ENCODE measurements at places on chromosomes 11 and 22. TPM values are rescaled to one million over a fixed set of nuclear protein-coding genes. Genes with fewer than 3 reads are reported as not detected.
A peak's percentile ranks its signal among the peaks of the same experiment; 100 is the strongest.

Gene C11orf16
- 0.99 TPM for total RNA-seq

Gene SERPING1
- 131 TPM for total RNA-seq

Gene OR8B2
- not detected for total RNA-seq

Gene PKP3
- 0.69 TPM for total RNA-seq

Gene BEST1
- total RNA-seq: 10.2 TPM

Gene TRIM3
- 28.2 TPM for total RNA-seq

Gene KREMEN1
- 5.7 TPM for total RNA-seq

Gene CHRM1
- 4.4 TPM for total RNA-seq

Gene GLYATL1
- total RNA-seq: 3.6 TPM

Gene CYP2D6
- 0.79 TPM for total RNA-seq

Gene EHF
- 7.5 TPM for total RNA-seq

Gene POU2AF1
- 0.40 TPM for total RNA-seq

Gene SUSD2
- total RNA-seq: 11.2 TPM

Gene OR4D10
- total RNA-seq: not detected

Gene FGF19
- not detected for total RNA-seq

Gene LGR4
- 65.7 TPM for total RNA-seq

Gene POU2AF2
- not detected for total RNA-seq

DNA sequence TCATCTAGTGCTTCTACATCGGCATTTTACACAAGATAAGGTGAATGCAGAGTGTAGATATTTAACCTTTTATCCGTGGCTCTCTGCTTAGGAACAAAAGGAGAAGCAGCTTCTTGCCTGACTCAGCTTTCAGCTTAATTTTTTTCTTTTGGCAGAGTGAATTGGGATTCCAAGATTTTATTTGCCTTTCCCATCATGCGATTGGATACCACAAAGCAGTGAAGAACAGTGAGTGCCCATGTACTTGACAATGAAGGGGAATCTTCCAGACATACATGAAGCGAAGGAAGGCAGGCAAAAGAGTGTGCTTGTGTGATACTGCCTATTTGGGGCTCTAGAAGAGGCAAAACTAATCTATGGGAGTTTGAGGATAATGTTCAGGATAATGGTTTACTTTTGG lies 17.0 kb upstream of the CHKA start:
- DNase-seq: peak; percentile 64

GRCh38 chr11:2881981-2882375 lies 3.6 kb downstream of the CDKN1C start:
- DNase-seq: no peak

DNA sequence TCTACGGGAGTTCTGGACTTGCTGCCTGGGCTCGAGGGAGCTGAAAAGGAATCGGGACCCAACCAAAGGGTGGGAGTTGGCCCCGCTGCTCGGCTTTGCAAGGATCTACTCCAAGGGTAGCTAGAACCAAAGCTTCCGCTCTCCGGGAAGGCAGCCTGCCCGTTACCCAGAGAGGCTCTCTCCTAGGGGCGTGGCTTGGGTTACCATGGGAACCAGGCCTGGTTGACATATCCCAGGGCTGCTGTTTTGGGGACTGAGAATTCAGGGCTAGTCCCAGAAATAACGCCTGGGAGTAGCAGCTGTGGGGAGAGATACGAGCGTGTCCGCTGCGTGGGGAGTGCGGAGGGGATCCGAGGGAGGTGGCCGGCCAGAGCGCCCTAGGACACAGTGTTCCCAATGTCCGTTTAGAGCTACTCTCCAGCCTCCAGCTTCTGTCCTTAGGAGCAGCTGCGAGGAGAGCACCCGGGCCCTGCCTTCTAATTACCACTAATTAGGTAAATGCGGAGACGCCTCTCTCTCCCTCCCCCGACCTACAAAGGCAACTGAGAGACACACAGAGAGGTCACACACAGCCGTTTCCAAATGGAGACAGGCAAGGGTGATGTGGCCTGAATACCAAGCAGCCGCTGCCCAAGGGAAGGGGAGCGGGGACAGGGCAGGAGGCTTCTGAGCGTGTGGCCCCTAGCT lies 141.6 kb upstream of the CADM1 start:
- DNase-seq: no peak

- DNase-seq: peak; percentile 78
Observed at GRCh38 chr11:506995-507726, at the start of gene RNH1. TSS of gene RNH1 (minus strand) at chr11:507242. CDS start at chr11:502162, 5,080 bp downstream.

- no peak for DNase-seq
Observed at GRCh38 chr11:43021466-43021865, 290.3 kb upstream of the API5 start.

DNA sequence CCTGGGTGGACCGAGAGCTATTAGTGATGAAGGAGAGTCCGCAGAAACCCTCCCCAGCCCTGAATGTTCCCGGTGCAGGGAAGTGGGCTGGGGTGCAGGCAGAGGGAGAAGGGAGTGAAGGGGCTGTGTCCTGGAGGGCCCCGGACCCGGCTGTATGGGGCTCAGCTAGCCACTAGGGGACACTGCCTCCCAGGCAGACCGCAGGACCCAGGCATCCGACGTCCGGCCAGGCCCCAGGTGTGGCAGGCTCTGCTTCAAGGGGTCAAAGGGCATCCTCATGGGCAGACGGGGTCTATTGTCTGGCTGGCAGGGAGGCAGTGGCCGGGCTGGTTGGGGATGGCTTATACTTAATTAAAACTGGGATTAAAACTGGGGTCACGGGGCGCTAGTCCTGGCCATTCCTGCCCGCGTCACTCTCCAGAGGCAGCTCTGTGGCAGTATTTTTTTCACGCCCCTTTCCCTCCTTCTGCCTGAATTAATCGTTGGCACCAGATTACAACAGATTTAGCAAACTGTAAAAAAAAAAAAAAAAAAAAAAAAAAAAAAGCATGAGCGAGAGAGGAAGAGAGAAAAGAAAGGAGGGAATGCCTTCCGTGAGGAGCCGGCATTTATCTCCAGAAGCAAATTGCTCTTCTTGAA lies 5.1 kb downstream of the FLRT1 start:
- DNase-seq: no peak

DNA sequence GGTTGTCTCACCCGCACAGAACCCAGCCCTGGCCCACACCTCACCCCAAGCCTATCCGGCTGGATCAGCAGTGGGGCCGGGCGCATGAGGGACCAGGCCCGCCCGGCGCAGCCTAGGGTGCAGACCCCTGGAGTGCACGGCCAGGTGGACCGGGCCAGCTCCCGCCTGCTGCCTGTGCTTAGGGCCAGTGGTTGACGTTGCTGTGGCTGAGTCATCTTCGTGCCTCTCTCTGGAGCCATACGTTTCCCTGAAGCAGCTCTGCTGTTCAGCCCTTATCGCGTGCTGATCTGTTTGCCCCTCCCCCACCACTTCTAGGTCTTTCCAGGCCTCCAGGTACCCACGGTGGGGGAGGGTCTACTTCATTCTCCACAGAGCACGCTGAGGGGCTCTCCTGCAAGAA lies 39.5 kb downstream of the CDKN1C start:
- no peak for DNase-seq

- DNase-seq: no peak
Observed at GRCh38 chr22:26033071-26033470, 136.2 kb upstream of the SEZ6L start.

- no peak for DNase-seq
Observed at GRCh38 chr11:12376259-12377081, 901 bp upstream of the PARVA start.

DNA sequence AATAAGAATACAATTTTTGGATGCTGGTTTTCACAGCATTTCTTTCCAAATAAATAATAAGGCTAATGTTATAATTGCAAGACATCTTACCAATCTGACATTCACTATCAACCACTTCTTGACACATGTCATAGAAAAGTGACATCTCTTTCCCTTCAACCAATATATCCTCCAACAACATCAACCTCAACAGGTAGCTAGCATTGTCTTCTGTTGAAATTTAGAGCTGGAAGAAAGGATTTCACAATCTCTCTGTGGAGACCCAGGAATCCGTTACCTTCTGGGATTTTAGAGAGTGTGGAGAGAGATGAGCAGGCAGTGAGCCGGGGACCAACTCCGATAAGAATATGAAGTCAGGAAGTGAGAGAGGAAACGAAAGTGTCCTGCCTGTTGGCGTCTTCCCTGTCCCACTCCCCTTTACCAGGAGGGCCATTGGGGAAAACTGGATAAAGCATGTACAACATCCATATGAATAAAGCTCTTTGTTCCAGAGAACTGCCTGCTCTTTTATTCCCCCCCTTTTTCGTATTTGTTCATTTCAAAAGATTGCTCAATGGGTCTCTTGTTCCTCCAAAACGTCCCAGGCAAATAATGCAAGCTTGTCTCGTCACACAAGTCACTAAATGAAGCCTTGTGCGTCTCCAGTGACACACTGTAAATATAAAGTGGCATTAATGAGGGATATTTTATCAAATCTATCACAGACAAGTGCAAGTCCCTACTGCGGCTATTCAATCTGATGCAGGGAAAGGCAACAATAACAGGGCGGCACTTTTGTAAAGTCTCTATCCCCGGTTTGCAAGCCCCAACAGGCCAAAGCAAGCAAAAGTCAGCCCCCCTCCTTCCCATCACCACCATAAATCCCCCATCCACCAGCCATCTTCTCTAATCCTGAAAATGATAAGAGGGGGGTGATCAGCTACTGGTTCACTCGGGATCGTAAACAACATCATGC lies 3.4 kb downstream of the CADM1 start:
- peak; percentile 37 for DNase-seq

DNA sequence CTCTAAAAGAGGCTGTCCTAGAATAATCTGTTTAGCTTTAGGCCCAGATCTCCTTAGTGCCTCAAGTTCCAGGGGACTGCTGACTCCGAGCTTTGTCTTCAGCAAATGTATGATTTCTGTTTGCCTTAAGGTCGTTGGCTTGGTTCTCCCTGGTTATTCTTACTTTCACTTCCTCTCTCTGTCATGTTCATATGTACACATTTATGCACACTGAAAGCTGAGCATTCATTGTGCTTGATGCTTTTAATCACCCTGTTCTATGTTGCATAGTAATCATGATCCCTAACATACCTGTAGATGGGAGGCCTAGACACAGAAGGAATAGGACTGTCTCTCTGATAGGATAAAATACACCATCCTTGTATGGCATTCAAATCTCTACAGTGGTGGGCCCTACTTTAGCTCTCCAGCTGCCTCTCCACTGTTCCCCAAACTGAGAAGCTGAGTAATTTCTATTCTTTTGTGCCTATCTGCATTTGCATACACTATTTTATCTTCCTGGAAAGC lies 7.2 kb downstream of the PPFIBP2 start:
- DNase-seq: no peak

DNA sequence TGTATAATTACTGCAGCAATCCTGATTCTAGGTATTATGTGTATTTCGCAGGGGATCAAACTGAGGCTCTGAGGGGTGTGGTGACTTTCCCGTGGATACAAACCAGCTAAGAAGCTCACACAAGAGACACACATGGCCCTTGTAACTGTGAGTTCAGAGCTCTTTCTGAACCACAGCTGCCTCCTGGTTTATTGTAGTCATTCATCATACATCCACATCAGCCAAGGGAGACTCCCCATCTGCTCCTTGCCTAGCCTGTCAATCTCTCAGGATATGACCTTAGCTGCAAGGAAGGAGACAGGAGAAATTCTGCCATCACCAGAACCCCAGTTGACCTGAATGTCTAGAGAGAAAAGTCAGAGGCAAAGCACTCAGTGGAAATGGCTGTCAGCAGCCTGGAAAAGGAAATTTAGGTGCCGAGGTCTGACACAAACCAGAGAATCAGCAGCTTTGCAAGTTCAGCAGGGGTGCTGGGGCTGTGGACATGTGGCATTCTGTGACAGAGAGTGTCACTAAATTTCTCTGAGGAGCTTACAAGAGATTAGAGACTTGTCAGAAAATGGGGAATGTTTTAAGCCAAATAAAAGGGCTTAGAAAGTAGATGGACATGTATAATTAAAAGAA lies 209.5 kb downstream of the AASDHPPT start:
- no peak for DNase-seq

DNA sequence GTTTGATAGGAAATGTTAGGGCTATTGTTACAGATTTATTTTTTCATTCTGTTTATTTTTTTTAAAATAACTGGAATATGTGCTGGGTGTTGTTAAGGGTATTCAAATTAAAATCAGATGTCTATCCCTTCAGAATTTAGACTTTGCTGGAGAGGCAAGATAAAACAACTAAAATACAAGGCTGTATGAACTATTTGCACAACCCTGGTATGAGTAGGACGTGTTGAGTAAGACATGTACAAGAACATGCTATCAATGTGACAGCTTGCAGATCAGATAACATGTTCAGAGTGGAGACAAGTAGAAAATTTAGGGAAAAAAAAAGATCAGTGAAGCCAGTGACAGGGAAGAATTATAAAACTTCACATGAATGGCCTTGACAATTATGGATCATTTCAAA lies 853.5 kb downstream of the METTL15 start:
- no peak for DNase-seq

- no peak for DNase-seq
Observed at GRCh38 chr22:48554893-48555572, 1272.6 kb downstream of the BRD1 start.

- peak; percentile 26 for DNase-seq
Observed at GRCh38 chr22:38706101-38706900, 557 bp downstream of the GTPBP1 start.

- DNase-seq: no peak
Observed at GRCh38 chr11:5626196-5626595, 1.4 kb downstream of the TRIM34 start.

DNA sequence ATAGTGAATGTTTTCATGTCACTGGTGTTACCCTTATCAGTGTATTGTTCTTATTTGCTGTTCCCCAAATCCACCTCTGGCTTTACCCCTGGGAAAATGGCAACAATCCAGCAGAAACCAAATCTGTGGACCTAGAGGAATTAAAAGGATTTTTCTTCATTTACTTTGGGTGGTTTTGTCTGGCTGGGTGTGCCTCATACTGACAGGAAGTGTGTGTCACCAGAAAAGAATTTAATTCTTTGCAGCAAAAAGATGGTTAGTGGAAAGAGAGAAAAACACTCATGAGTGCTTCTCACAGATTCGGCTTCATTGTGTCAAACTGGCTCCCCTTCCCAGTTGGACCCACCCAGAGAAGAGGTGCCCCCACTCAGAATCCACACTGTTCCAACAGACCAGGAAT lies 38.9 kb downstream of the FZD4 start:
- peak; percentile 40 for DNase-seq

GRCh38 chr22:43342347-43343261 lies 568 bp downstream of the SCUBE1 start:
- no peak for DNase-seq

- DNase-seq: peak; percentile 56
Observed at GRCh38 chr11:113974741-113975470, at the start of gene HTR3A. TSS of gene HTR3A (plus strand) at chr11:113975108. CDS start at chr11:113975326, 218 bp downstream.

GRCh38 chr22:47515384-47516125 lies 753.1 kb downstream of the TBC1D22A start:
- DNase-seq: no peak

GRCh38 chr11:71451596-71452198 lies 1.3 kb upstream of the NADSYN1 start:
- no peak for DNase-seq

- no peak for DNase-seq
Observed at GRCh38 chr22:22394591-22394990, 114.0 kb downstream of the ZNF280B start.

DNA sequence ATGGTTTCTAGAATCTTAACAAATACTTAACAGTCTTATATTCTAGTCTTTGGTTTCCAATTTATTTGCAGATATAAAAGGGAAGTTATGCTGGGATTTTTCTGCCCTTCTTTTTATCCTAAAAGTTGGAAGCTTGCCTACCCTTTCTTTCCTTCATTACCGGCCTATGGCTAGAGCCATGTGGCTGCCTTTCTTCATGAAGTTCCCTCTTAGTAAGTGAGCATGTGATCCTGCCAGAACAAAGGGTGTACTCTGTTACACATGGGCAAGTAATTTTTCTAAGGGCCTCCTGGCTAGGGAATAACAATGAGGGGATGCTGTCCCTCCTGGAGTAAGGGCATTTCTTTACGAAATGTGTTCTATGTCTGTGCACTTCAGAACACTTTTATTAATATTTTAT lies 252.1 kb upstream of the PITPNB start:
- no peak for DNase-seq

GRCh38 chr11:36438126-36438525 lies 71.9 kb downstream of the TRAF6 start:
- DNase-seq: no peak
